Dermis microvascular lymphatic vessel endothelial cell (primary cell): ENCODE measurements at places on chromosomes 2 and 18. TPM values are rescaled to one million over a fixed set of nuclear protein-coding genes. Genes with fewer than 3 reads are reported as not detected.

DNA sequence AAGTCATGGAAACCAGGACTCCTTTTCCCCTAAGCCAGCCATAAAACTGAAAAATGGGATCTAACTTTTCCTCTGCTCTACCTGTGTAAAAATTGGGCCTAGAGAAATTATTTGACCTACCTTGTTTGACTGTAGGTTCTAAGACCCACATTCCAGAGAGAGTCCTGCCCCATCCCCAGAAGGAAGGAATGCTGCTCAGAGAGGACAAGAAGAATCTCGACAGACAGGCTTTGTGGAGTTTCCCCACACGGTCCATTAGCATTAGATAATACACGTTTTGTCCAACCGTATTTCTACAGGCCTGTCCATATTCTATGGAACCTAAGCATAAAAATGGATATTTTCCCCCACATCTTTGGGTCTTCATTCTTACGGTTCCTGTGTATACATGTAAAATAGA, 403.3 kb downstream of the METTL4 start:
- no peak for DNase-seq

DNA sequence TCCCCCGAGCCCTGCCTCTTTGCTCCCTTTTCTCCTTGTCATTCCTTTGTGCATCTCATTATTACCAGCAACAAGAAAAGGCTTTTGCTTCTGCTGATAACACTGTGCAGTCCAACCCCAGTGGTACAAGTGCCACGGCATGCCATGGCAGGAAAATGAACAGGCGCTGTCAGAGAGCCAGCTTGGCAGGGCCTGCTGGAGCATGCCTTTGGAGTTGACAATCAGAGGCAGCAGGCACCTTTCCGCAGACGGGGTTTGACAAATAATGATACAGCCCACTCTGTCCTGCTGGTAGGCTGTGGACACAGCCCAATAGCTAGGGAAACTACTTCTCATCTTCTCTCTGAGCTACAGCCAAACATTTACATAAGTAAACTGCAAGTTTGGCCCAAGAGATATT, 243.9 kb upstream of the LRRTM1 start:
- no peak for DNase-seq

DNA sequence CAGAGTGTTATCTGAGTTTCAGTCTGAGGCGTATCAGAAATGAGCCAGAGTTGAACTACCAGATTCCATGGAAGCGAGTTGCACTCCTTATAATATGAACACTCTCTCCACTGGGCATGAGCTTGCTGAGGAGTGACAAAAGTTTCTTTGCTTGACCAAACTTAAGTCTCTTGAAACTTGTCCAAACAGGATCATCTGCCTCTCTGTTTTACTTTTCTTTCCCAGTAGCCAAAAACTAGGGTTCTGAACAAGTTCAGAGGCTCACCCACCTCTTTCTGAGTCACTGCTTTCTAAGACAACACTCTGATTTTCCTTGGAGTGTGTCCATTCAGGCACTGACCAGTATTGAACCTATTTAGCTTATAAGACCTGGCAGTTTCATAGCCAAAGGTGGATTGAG, 233.2 kb upstream of the TCF4 start:
- DNase-seq, result no peak

LRP2 gene
- total RNA-seq, result under 0.01 TPM in 1 of 2 replicates, not detected in the other
